ENCODE measurements at places on chromosomes 6 and 20.

DNA sequence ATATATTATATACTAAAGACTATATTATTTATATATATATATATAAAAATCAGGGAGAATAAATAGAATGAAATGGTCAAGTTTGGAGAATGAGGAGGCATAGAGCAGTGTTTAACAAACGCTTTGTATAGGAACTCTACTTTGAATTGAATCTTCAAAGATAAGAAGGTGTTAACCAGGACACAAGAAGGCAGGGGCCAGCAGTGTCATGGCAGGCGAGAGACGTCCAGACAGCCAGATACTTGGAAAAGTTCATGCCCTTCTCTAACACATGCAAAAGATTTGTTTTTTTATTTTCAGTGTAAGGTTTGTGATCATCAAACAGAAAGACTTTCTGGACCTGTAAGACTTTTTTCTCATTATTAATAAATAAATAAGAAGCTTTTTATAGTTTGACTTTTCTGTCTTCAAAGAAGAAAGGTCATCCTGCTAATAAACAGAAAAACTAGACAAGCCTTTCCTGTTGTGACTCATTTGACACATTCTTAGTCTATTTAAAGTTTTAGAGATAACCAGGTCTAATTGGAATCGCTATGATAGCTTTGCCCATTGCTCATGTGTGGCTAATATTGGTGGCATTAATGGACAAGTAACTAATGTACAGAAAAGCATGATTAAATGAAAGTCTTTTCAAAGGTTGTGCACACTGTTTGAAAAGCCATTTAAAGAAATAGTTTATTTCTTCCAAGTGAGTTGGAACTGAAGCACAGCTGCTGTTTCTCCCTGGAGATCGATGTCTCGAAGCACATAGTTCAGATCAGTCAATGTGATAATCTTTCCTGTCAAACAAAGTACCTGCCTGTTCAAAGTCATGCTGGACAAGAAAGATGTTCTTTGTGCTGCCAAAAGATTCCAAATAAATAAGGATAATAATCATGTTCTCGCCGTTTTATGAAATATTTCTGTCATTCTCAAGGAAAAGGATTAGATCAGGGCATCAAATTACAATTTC lies 420.4 kb upstream of the OPRM1 start:
- no peak for DNase-seq

GRCh38 chr6:142937986-142938385 lies 7.0 kb downstream of the HIVEP2 start:
- no peak for DNase-seq

GRCh38 chr6:62670490-62671223 lies 384.6 kb upstream of the KHDRBS2 start:
- no peak for DNase-seq

GRCh38 chr6:39426073-39426456 lies 103.6 kb upstream of the KCNK16 start:
- no peak for DNase-seq

- no peak for DNase-seq
Measured at GRCh38 chr20:46665602-46666001, 14.3 kb upstream of the SLC13A3 start.

GRCh38 chr6:111794300-111794699 lies 79.0 kb downstream of the FYN start:
- no peak for DNase-seq

- no peak for DNase-seq
Measured at GRCh38 chr6:169189182-169189581, 64.5 kb downstream of the THBS2 start.

DNA sequence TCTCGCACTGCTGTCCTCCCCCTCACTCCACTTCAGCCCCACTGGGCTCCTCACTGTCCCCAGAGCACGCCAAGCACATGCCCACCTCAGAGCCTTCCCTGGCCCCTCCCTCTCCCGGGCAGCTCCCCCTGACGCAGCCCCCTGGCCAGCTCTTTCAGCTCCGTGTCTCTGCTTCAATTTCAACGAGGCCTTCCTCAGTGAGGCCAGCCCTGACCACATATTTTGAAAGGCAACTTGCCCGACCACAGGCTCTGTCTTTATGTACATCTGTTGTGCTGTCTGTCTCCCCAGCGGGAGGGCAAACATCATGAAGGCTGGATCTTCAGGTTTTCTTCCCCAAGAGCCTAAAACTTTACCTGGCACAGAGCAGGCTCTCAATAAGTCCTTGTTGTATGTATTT lies 44.6 kb downstream of the JPH2 start:
- no peak for DNase-seq

GRCh38 chr6:34161857-34162515 lies 16.1 kb upstream of the GRM4 start:
- DNase-seq, result no peak

DNA sequence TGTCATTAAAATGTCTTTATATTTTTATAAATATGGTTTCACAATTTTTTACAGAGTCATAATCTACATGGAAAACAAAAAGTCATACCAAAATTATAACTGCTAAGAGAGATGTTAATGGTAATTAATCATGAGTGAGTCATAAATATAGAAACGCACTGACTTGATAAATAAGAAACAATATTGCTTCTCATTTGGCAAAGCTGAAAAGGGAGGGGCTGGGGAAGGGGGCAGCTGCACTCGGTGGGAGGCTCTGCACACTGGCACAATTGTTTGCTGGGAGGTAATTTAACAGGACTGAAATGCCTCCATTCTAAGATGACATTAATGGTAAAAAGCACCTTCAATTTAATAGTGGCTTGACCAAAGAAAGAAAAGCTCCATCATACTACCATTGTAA lies 133.3 kb upstream of the AGPAT4 start:
- DNase-seq, result no peak

GRCh38 chr20:46767127-46767761 lies 57.8 kb downstream of the SLC2A10 start:
- no peak for DNase-seq

DNA sequence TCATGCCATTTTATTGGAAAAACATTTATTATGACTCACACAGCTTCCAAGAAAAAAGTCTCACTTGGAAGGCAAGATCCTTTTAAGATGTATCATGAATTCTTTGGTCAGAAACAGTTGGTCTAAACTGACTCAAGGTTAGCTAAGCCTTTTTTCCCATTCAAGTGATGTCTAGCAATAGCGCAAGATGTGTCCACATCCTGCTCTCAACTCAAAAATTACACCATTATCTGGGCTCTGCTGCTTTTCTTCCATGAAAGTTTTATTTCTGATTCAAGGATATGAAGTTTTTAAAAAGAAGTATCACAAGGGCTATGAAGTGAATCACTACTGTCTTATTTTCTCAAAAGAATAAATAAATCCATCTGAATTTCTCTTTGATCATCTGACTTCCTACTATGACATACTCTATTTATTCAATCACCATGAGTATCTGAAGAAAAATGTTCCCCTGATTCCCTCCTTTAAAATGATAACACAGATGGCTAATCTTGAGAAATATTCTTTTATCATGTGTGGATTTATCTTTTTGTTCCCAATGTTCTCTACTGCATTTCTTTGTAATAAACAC lies 139.2 kb downstream of the AHI1 start:
- no peak for DNase-seq

GRCh38 chr6:56314683-56315523 lies 67.5 kb upstream of the COL21A1 start:
- DNase-seq, result no peak

DNA sequence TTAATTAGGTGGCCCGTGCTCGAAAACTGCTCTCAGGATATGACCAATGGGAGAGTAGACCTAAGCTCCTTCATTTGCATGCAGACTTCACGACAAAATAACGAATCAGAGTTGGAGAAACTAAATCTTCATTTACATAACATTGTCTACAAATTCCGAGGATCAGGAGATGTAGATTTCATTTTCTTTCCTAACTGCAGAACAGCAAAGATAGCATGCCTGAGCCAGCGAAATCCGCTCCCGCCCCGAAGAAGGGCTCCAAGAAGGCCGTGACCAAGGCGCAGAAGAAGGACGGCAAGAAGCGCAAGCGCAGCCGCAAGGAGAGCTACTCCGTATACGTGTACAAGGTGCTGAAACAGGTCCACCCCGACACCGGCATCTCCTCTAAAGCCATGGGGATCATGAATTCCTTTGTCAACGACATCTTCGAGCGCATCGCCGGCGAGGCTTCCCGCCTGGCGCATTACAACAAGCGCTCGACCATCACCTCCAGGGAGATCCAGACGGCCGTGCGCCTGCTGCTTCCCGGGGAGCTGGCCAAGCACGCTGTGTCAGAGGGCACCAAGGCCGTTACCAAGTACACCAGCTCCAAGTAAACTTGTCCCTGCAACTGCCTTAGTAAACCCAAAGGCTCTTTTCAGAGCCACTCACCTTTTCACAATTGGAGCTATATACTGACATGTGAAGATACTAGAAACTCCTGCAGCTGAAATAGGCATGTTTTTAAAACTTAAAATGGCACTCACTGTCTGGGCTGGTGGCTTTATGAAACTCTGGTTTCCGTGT lies 96.5 kb downstream of the HFE start:
- peak; percentile 56 for DNase-seq

GRCh38 chr6:155026022-155026705 lies 31.0 kb downstream of the TIAM2 start:
- DNase-seq, result no peak

- no peak for DNase-seq
Measured at GRCh38 chr6:48183811-48184605, 73.0 kb upstream of the PTCHD4 start.

DNA sequence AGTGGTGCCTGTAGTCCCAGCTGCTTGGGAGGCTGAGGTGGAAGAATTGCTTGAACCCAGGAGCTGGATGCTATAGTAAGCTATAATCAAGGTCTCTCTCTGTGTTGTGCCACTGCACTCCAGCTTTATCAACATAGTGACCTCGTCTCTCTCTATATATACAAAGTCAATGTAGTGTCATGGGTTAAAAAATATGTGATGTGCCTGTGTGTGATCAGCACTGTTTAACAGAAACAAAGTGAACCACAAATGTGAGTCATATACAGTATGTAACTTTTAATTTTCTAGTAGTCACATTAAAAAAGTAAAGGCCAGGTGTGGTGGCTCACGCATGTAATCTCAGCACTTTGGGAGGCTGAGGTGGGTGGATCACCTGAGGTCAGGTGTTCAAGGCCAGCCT lies 85.3 kb upstream of the RNF24 start:
- no peak for DNase-seq

GRCh38 chr6:582370-582769 lies 74.5 kb downstream of the HUS1B start:
- no peak for DNase-seq

DNA sequence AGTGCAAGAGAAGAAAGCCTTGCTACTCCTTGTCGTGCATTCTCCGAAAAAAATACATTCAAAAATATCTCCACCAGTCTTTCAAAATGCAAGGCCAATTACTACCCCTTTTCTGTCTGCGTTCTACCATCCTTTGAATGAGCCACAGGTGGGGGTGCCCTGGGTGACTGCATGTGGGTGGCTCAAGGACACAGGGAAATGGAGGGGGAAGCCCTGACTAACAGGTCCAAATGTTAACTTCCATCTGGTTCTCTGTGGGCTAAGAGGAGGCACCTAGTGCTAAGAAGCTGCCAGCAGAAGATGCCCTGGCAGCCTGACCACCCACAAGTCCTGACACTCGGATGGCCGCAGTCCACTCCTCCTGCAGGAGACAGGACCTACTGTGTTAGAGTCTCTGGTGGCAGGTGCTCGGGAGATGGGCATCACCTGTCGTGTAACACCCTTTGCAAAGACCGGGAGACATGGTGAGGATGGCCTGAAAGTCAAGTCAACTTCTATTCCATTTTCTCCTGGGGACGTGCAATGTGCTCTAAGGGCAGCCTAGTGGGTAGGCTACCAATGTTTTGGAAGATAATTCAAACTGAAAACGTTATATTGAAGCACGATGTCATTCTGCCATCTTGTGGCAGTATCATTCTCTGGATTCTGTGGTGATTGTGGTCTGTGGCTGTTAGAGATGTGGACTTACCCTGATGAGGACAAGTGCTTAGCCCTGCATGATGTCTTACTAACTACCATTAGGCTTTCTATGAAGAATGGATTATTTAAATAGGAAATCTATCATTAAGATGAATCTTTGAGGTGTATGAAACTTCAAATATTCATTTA lies 27.4 kb upstream of the IGF2R start:
- peak; percentile 55 for DNase-seq

DNA sequence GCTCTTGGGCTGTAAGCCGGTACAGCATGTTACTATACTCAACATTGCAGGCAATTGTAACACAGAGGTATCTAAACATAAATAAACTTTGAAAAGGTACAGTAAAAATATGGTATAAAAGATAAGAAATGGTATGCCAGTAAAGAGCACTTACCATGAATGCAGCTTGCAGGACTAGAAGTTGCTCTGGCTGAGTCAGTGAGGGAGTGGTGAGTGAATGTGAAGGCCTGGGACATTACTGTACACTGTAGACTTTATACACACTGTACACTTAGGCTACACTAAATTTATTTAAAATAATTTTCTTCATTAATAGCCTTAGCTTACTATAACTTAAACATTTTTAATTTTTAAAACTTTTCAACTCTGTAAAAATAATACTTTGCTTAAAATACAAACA lies 37.8 kb upstream of the ANKEF1 start:
- no peak for DNase-seq

DNA sequence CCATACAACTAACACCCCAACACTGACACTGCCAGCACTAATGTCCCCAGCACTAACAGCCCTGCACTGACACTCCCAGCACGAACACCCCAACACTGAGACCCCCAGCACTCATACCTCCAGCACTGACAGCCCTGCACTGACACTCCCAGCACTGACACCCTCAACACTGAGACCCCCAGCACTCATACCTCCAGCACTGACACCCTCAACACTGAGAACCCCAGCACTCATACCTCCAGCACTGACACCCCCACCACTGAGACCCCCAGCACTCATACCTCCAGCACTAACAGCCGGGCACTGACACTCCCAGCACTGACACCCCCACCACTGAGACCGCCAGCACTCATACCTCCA lies 57.2 kb downstream of the ERMARD start:
- DNase-seq, result no peak
